Right renal pelvis (tissue), 4 donors: ENCODE measurements at places on chromosomes 2 and 18. TPM values are rescaled to one million over a fixed set of nuclear protein-coding genes. Genes with fewer than 3 reads are reported as not detected.

DNA sequence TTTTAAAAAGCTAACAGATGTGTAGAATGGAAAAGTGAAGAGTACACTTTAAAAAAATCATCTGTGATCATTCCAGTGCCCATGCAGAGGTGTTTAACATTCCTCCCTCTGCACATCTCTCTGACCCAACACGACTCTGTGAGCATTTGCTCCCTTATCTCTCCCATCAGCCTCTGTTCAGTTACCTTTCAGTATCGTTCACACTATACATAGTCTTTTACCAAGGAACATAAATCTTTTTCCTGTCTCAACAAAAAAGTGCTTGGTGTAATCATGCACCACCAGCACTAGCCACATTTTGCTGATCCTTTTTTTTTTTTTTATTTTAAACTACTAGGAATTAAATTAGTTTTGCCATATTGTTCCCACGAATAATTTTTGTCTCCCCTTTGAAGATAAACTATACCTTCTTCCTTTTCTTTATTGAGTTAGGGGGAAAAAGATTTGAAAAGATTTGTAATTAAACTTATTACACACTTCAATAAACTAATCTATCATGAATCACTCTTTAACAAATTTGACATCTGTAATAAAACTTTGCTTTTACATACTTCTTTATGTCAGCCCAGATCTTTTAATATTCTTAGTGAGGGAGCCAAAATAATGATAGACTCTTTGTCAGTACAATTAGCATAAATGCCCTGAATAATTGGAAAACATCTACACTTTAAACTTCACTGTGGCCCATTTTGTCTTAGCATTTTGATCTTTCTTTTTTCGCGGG lies 489.8 kb upstream of the FANCL start:
- no peak for DNase-seq

DNA sequence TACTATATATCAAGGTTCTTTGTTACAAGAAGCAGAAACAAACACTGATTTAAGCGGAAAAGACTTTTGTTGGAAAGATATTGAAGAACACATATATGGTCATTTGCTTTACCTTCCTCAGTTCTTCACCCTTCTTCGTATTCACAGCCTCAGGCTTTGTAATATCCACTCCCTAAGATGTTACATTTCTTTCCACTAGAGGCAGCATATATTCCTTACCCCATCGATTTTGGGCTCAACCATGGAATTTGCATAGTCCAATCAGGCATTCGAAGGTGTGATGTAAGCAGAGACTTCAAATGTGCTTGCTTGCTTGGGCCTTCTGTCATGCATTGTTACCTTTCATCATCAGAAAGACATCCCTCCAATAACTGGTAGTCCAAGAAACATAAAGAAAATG lies 287.4 kb downstream of the PID1 start:
- no peak for DNase-seq

CD302 gene
- polyA plus RNA-seq: 12.0 TPM

DNA sequence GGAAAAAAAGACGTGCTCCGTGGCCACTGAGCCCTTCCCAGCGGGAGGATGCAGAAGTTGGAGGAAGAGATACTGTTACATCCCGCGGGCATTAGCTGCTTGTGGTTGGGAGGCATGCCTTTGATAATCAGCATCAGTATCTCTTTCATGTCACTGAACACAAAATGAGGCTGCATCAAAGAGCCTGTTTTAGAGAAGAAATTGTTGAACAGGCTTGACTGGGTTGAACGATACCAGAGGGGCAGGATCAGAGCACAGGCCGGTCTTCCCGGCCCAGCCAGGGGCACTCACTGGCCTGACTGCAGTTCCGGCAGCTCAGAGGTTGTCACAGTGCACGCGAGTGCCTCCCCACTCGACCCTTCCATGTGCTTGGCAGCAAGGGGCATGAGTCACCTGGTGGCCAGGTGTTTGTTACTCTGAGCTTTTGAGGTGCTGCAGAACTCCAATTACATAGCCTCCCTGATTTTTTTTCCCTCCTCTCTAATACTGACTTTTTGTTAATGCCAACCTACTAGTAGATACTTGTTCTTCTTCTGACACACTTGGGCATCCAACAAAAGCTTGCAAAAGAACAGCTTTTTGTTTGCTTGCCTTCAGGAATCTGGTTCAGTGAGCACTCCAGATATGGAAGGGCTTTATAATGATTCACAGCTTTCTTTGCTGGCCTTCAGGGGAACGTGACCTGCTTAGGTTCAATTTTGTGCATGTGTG lies 121.6 kb downstream of the VAPA start:
- no peak for DNase-seq

GRCh38 chr2:29865512-29865911 lies 55.9 kb downstream of the ALK start:
- DNase-seq: no peak

RIT2 gene
- not detected for polyA plus RNA-seq

- no peak for DNase-seq
Observed at GRCh38 chr2:189885368-189885767, 101.1 kb downstream of the PMS1 start.

DNA sequence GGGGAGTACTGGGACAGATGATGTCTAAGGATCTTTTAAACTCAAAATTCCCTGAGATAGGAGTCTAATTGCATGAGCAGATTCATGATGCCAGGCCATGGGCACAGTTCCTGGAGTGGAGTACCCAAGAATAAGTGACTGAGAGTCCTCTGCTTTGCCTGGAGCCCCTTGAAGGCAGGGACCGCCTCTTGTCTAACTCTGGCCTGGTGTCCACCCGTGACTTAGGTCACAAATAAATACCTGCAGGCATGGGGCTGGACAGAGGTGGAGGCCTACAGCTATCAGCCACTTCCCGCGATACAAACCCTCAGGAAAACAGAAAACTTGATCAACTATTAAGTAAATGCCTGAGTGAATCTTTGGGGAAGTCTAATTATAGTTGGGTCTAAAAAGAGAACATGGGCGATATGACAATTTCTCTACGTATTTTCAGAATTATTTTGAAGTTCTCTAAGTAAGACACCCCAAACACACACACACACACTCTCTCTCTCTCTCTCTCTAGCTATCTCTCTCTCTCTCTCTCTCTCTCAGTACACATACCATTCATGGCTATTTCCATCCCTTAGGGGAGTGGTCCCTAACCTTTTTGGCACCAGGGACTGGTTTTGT lies 1.8 kb upstream of the WIPF1 start:
- DNase-seq: no peak

CLEC4F gene
- 0.10 TPM for polyA plus RNA-seq

G6PC2 gene
- 0.16 TPM for polyA plus RNA-seq

GRCh38 chr2:41719756-41720155 lies 328.1 kb upstream of the PKDCC start:
- no peak for DNase-seq

CDH19 gene
- 0.61 TPM for polyA plus RNA-seq

DNA sequence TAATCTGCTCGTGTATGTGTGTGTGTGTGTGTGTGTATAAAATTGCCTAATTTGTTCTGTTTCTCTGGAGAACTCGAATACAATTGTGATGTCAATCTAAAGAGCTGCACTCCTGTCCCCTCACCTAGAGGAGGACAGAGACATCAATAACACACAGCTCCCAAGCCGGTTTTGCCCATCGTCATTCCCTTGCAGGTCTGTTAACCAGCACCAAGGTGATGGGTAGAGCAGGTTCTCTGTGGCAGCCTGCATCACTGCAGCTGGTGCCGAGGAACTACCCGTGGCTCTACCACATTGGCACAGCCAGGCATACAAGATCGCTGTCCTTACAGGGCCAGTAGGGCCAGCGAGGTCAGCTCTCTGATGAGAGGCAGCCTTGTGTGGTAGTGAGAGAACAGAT lies 41.0 kb downstream of the LBH start:
- no peak for DNase-seq

DNA sequence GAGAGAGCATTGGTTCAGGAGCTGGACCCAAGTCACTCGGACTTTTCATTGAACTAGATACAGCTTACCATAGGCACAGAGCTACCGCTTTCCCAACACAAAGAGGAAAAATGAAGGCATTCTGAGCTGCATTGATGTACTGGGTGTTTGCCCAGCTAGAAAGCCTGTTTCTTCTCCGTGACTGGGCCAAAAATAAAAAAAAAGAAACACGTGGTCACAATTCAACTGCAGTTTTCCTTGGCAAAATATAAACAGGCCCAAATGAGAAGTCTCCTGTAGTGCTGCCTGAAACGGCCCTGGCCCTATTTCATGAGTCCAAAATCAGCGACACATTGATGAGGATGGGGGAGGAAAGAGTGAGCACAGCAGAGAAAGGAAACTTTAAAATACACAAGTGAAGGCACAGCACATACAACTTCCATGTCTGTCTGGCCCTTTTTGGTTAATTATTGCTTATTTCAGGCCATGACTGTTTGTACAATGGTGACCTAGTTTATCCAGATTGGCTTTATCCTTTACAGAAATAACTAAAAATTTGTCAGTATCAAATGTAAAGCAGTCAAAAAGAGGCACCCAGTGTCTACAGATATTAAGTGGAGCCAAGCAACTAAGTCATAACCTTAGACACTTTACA lies 179.7 kb downstream of the ICOS start:
- DNase-seq: no peak

GRCh38 chr2:161414042-161415033 lies 1.8 kb upstream of the TBR1 start:
- no peak for DNase-seq

- DNase-seq: no peak
Observed at GRCh38 chr2:38907743-38908562, 18.3 kb downstream of the ARHGEF33 start.

ABCB11 gene
- polyA plus RNA-seq: 0.13 TPM

DNA sequence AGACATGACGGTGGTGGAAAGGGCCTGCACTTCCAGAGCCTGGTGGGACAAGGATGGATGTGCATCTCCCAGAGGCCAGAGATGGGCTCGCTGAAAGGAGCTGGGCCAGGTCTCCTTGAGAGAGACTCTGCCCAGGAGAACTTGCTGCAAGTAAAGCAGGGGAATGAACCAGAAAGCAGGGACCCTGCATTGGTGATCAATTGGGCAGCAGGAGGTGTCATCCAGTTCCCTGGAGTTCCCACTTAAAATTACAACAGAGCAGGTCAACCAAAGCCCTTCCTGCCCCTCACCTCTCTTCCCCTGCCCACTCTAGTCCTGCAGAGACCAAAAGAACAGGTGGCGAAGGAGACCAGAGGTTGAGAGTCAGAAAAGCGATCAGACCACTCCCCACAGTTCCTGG lies 69.7 kb upstream of the CAB39 start:
- DNase-seq: no peak

- DNase-seq: no peak
Observed at GRCh38 chr2:31726457-31726856, 145.7 kb upstream of the SRD5A2 start.

DNA sequence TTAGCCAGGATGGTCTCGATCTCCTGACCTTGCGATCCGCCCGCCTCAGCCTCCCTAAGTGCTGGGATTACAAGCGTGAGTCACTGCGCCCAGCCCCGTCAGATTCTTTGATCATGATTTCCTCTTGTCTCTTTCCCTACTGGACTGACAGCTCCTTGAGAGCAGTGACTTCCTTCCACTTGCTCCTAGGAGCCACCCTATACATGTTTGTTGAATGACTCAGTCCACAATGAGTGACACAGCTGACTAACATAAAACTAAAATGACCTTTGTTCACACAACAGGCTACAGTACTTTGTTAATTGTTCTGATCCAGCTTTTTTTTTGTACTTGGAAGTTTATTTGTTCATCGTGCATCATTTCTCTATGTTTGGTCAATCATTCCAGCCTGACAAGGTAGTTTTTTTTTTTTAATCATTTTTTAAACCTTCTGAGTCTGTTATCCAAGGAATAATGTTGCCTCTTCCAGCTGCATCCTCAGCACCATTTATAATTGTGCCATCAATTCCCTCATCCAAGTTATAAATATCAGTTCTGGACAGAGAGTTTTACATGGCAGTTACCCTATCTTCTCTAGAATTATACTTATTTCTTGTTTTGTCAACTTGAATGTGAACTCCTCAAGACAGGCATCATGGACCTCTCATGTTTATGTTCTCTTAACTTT lies 42.9 kb upstream of the TUBA3E start:
- no peak for DNase-seq

GRCh38 chr2:229492034-229492433 lies 220.9 kb upstream of the PID1 start:
- no peak for DNase-seq

OBSL1 gene
- polyA plus RNA-seq: 151 TPM
